ENCODE measurements at places on chromosomes 11 and 22. TPM values are rescaled to one million over a fixed set of nuclear protein-coding genes. Genes with fewer than 3 reads are reported as not detected.

The CSF2RB gene
- 4.2 TPM for total RNA-seq

- H3K4me1 ChIP-seq: peaks cover 17% of the 10 kb centered on the region
- H3K27me3 ChIP-seq: no peaks in the 10 kb centered on the region
- no peaks in the 10 kb centered on the region for H3K36me3 ChIP-seq
- no peak overlapping the region for H3K27ac ChIP-seq
Measured at GRCh38 chr11:76385903-76386302, 4.8 kb downstream of the GVQW3 start.

DNA sequence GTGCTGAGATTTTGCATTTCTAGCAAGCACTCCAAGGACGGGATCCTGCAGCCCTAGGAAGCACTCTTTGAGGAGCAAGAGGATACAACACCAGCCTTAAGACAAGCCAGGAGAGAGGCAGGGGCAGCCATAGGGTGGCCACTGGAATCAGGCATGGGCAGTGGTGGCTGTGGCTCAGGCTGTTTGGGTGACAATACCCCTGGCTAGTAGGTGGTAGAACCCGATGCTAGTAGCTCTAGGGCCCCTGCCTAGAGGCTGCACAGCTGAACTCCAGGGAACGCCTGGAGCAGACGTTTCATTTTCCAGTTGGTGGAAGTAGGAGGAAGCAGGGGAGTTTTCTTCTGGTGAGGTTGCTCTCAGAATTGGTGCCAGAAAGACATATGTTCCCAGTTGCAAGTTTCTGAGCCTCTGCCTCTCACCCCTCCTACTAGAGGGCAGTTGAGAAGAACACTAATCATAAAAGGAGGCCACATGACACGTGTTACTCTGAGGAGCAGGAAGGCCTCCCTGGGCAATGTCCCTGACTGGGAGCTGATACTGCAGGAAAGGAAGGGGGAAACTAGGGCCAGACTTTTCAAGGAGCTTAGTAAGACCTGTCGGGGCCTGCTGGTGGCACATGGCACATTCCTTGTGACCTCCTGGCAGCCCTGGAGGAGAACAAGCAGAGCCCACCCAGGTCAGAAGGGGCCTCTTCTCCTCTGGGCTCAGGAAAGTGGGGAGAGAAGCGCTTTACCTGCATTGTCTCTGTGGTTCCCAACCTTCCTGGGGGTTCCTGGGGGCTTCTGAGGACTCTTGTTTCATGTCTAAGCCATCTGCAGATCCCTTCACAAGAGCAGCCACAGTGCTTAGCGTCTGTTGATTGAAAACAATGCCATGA is 56.6 kb upstream of the DRD2 start:
- H3K36me3 ChIP-seq: no peaks in the 10 kb centered on the region
- peaks cover 10% of the 10 kb centered on the region for H3K4me1 ChIP-seq
- no peak overlapping the region for H3K4me3 ChIP-seq
- DNase-seq: peak; percentile 75
- no peak overlapping the region for H3K27ac ChIP-seq

- H3K4me3 ChIP-seq: no peak overlapping the region
- no peaks in the 10 kb centered on the region for H3K27me3 ChIP-seq
- no peaks in the 10 kb centered on the region for H3K36me3 ChIP-seq
- DNase-seq: no peak
- no peak overlapping the region for H3K27ac ChIP-seq
- no peaks in the 10 kb centered on the region for H3K4me1 ChIP-seq
Measured at GRCh38 chr11:2541881-2542361, 97.1 kb downstream of the KCNQ1 start.

DNA sequence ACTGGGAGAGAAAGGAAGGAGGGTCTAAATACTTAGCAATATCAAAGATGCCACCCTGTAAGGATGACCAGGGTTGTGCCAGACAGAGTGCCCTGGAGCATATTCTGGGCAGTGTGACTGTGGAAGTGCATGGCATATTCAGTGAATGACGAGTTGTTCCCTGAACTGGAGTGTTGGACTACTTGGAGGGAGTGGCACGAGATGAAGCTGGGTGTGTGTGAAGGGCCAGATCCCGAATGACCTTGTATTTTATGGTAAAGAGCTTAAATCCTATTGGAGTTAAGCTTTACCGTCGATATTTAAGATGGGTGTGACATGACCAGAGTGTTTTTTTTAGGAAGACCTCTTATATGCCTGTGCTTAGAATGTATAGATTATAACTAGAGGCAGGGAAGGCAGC is 48.8 kb downstream of the STIM1 start:
- H3K4me3 ChIP-seq: no peak overlapping the region
- H3K27ac ChIP-seq: peak overlapping the region; percentile 20
- H3K36me3 ChIP-seq: no peaks in the 10 kb centered on the region
- H3K27me3 ChIP-seq: no peaks in the 10 kb centered on the region

DNA sequence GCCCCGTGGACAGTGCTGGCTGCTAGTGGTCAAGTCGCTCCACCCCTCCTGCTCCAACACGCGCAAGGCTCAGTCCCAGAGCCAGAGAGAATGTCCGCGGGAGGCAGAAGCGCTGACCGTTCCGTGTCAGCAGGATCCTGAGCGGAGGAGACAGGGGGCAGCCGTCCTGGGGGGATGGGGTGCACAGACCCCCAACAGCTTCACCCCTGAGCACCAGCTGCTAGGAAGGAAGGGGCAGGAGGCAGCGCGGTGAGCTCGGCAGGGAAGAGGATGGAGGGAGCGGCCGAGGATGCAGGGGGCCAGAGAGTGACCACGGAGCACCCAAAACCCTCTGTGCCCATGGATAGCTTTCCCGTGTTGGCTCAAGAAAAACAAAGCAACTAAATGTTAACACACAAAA is 6.4 kb upstream of the TTLL8 start:
- peaks cover 5% of the 10 kb centered on the region for H3K4me1 ChIP-seq
- H3K27me3 ChIP-seq: no peaks in the 10 kb centered on the region
- no peaks in the 10 kb centered on the region for H3K36me3 ChIP-seq
